ENCODE measurements at places on chromosomes 2 and 18.

DNA sequence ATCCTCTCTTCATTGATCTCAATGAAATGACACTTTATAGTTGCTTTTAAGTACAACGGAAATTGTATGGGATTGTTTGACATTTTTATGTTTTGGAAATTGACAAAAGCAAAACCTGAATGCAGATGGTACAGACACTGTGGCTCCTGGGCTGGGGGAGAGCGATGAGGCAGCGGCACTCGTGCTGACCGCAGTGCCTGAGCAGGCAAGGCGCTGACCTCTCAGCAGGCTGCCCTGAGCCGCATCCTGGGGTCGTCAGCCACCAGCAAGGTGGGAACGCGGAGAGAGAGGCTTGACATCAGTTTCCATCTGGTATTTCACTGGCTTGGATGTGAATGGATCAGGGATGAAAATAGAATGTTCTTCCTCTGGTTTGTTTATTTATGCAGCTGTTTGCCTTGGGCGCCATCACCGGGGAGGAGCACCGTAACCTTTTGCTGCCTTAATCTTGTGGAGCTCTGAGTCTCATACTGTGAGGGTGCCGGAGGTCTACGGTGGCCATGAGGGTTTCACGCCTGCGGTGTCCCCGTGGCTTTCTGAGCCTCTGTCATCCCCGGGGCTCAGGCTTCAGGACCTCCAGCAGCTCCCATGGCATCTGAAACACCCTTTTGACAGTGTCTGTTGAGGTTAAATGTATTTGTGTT is 94.8 kb upstream of the TPO start:
- DNase-seq = no peak

GRCh38 chr2:226794751-226795171 is 4.9 kb downstream of the IRS1 start:
- DNase-seq = no peak

- no peak for DNase-seq
Observed at GRCh38 chr2:160409480-160409879, 84.1 kb downstream of the RBMS1 start.

DNA sequence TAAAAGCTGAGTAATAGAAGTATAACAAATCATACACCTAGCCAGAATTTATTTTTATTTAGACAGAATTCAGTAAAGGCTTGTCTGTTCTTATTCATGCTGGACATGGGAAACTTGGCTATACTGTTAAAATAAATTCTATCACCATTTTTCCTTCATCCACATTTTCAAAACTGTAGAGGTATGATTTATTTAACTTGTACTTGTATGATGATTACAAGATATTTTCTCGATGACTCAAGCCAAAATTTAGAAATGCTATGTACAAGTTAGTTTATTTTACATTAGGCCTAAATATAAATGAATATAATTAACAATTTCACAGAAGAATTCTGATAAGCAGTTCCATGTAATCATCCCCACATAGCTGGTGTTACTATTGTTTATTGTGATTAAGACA is 194.8 kb upstream of the DOK6 start:
- no peak for DNase-seq

DNA sequence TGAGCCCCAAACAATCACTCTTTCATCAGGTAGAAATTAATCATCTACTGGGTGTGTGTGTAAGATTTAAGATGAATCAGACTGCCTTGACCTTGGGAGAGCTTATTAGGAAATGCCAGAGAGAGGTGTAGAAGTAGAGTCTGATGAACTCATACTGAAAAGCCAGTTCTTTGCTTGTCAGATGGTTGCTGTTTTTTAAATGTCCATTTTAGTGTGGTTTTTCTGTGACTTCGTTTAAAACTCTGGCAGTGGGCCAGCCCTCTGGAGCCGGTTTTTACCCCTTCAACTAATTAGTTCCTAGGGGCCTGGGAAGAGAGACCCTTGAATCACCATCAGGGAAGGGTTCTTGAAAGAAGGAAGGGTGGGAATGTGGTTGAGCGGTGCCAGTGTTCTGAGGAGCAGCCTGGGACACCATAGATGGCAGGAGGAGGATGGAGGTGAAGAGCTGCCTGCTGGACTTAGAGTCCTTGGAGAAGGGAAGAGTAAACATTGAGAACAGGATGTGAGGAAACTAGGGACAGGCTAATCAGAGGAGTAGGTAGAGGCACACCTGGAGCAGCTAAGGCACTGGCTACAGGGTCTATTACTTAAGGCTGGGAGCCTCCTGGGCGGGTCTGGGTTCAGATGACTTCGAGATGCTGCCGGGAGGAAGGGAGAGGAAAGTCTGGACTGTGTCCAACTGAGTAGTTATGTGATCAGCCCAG is 66.1 kb downstream of the LRRFIP1 start:
- peak; percentile 58 for DNase-seq

DNA sequence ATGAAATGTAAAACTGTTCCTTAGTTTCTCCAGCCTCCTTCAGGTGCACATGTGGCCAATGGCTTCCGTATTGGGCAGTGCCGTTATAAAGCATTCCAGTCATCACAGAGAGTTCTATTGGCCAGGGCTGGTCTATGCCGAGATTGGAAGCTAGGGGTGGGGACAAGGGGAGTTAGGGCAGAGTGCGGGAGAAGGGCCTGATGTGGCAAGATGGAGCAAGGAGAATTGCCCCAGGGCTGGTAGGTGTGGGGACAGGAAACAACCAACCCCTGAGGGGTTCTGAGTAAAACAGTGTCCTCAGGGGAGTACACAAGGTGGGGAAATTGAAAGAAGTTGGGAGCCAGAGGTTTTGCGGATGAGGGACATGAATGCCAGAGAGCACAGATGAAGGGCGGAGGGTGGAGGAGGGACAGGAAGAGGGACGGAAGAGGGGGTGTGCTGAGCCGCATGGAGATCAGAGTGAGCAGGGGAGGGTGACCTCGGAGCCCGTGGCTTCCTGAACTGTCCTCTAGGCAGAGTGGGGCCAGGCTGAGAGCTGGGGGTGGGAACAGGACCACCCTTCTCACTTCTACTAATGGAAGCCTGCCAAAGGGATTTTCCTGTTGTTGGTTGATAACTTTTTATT is 9.1 kb upstream of the ATP6V1C2 start:
- DNase-seq = no peak

GRCh38 chr2:191831410-191831994 is 15.4 kb downstream of the CAVIN2 start:
- peak; percentile 26 for DNase-seq

DNA sequence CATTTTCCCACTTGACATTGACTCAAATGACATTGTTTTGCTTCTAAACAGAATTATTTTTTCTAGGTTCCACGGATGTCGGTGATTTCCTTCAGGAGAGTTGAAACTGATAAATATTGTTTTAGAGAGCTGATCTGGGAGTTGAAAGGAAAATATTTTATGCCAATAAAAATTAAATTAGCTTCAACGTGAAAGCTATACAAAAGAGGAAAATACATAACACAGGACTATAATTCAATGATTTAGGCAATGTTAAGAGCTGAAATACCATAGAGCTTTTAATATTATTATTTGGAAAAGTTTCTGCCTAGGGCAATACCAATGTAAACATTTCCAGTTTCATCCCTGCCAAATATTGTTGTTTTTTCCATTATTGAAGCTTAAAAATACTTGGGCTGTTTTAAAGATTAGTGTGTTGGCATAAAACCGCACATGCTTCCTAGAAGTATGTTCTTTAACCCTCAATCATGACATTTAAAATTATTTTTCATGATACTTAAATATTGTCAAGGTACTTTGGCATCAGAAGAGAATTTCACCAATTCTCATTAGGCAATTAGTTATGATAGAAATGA is 18.6 kb upstream of the PDE1A start:
- no peak for DNase-seq

DNA sequence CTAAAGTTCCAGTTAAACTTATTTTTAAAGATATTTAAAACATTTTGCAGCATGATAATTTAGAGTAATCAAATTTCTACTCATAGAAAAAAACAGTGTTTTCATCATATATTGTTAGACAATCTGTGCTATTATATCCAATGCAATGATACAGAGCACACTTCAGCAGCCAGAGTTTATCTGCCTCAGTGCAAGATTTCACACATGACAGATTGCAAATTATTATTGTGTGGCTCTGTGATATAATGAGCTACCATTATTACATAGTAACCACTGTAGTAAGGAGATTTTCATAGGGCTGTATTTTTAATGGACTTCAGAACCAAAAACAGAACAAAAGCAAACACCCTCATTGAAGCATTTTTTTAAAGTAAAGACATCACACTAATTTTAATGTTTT is 762.4 kb downstream of the DSC3 start:
- DNase-seq = no peak

- DNase-seq = no peak
Observed at GRCh38 chr2:40369267-40370006, 82.5 kb downstream of the SLC8A1 start.

DNA sequence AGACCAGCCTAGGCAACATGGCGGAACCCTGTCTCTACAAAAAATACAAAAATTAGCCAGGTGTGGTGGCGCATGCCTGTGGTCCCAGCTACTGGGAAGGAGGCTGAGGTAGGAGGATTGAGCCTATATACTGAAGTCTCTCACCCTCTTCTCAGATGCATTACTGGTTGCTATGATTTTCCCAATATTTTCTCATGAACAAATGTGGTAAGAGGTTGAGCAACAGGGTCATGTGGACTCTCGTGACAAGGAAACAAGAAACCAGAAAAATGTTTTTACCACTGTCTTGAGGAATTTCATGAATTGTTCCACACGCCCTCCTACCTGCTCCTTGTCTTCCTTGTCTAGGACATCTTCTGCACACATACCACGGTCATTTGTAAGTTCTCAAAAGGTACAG is 12.4 kb downstream of the LMAN2L start:
- peak; percentile 52 for DNase-seq

DNA sequence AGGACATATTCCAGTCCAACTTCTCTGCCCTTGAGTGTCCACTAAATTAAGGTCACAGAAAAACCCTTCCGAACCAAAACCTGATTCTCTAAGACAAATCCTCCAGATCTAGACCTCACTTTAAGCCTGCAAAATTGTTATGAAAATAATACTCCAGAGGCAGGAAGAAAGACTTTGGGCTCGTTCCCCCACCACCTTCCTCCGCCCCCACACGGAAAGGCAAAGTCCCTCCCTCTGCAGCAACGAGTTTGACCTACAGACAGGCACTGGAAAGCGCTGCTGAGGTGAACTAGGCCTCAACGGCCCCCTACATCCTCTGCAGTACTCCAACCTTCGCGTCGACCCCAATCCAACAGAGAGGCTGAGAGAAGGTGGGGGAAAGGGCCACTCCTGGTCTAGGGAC is 808 bp downstream of the ATP5MC3 start:
- DNase-seq = peak; percentile 56

- DNase-seq = no peak
Observed at GRCh38 chr18:77210249-77210648, 39.4 kb upstream of the GALR1 start.

DNA sequence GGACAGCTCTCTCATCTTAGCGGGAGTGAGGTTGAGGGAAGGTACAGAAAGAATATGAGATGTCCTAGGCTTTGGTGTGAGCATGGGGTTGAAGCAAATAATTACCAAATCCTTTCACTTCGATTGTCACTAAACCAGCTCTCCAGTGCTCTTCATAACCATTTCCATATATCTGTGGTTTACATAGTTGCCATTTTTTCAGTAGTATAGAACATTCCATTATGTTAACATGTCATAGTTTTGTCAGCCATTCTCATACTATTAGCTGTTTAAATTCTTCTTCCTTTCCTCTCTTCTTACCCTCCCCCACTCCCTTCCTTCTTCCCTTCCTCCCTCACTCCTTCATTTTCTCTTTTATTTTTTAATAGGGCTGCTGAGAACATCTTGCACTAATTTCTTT is 205.9 kb downstream of the BABAM2 start:
- DNase-seq = no peak

- peak; percentile 2 for DNase-seq
Observed at GRCh38 chr2:51071191-51071590, 39.3 kb upstream of the NRXN1 start.

DNA sequence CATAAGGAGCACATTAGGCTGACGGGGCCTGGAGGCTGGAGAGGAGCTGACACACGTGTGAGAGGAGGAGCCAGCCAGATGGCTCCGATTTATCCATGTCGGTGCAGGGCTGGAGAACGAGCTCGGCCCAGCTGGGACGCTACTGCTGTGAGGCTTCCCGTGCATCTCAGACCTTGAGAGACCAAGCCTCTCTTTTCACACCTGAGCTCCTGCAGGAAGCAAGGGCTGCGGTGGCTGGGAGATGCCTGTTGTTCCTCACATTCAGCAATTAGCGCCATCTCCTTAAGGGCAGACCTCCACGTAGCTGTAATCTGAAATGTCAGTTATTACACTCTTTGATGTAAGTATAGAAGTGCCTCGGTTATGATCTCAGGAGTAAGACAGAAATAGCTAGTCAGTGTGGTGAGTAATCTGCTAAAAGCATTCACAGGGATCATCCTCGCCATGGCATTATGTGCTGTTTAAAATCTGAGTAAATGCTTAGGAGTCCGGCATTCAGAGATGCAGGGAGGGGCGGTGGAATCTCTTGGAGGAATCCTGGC is 107.9 kb downstream of the PRKCE start:
- no peak for DNase-seq

- DNase-seq = no peak
Observed at GRCh38 chr18:40473221-40474029, 1481.6 kb upstream of the PIK3C3 start.

- no peak for DNase-seq
Observed at GRCh38 chr2:189474526-189474925, 33.3 kb downstream of the WDR75 start.

- DNase-seq = no peak
Observed at GRCh38 chr2:73536133-73536840, 105.9 kb downstream of the NAT8 start.

GRCh38 chr2:64646007-64646880 is 7.5 kb downstream of the SERTAD2 start:
- peak; percentile 88 for DNase-seq

DNA sequence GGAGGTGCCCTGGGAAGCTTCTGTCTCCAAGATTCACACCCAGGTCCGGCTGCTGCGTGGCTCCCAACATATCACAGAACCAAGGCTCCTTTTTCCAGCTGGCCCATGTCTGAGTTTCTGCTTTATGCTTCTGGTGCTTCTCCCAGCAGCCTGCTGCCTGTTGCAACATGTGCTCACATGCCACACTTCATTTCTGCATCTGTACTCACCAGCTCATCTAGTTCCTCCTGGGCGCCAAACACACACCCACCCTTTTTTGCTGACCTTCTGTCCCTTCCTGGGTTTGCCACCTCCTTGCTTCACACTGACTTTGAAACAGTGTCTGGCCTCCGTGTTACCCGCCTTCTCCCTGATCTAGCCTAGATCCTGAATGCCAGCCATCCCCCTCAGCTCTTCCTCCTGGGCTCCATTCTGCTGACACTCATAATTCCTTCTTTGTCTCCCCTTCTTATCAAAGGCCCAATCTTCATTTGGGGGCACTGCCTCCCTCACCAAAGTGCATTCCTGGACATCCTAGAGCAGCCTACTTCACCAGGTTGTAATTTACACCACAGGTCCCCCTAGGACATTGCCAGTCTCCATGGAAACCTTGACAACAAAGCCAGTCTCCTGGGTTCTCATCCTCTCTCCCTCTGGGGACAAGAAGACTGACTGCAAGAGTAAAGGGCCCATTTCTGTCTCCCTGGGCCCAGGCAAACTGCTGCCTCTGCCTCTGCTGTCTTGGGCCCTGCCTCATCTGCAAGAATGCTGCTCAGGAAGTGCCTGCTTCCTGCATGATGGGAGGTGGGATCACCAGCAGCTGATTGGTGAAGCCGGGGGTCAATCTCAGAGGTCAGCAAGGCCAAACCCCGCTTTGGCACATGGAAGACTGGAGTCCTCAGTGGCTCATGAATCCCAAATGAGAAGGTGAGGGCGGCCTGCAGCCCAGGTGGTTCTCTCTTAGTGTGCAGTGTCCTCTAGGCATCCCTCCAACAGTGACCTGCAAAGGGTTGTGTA is 13.9 kb upstream of the PROM2 start:
- DNase-seq = peak; percentile 81

- DNase-seq = no peak
Observed at GRCh38 chr2:176192351-176192750, 3.9 kb downstream of the HOXD1 start.

GRCh38 chr2:74587664-74588277 is 33.3 kb downstream of the DOK1 start:
- peak; percentile 73 for DNase-seq
